ENCODE measurements at places on chromosomes 3 and 15.

GRCh38 chr3:126412841-126413692 is 18.4 kb downstream of the CFAP100 start:
- DNase-seq = no peak

- no peak for DNase-seq
These were observed at the start of gene DGKG for GRCh38 chr3:186361762-186362536. DGKG (minus strand) TSS chr3:186362234; CDS start chr3:186320459, 41,775 bp downstream.

- DNase-seq = no peak
These were observed 65.4 kb upstream of the HERC1 start for GRCh38 chr15:63899193-63899592.

- no peak for DNase-seq
These were observed 61.7 kb upstream of the GLCE start for GRCh38 chr15:69098771-69099170.

- DNase-seq = no peak
These were observed 40.3 kb downstream of the CHST14 start for GRCh38 chr15:40511093-40511471.

- DNase-seq = no peak
These were observed 386.7 kb downstream of the UNC13C start for GRCh38 chr15:54364961-54365360.

GRCh38 chr3:10514407-10515069 is 9.2 kb upstream of the ATP2B2 start:
- no peak for DNase-seq

Measured in activated naive CD8-positive, alpha-beta T cell treated with anti-CD3 and anti-CD28 coated beads, Interleukin-2, amount 50 U/mL, for 16 hours (primary cell).